T-helper 22 cell (primary cell): ENCODE measurements at places on chromosomes 2 and 18.

DNA sequence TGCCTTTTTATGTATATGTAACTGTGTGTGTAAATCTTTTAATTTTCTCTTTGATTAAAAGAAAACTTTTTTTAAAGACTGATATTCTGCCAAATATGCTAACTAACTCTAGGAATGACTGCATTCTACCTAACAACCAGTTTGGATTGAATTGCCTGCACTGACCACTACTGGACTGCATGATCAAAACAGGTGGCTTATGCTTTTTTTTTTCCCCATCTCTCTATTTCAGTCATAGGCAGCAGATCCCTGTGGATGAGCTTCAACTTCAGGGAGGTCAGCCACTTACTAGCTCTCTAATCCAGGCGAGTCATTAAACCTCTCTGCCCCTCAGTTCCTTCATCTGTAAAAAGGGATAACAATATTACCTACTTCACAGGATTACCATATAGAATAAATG is 138.6 kb upstream of the SERTAD2 start:
- DNase-seq, result no peak

GRCh38 chr2:43837831-43838559 is 644 bp downstream of the ABCG5 start:
- DNase-seq, result no peak

- no peak for DNase-seq
Observed at GRCh38 chr18:42850174-42851083, 265.1 kb downstream of the RIT2 start.

- no peak for DNase-seq
Observed at GRCh38 chr18:328928-329327, 61.1 kb upstream of the THOC1 start.

DNA sequence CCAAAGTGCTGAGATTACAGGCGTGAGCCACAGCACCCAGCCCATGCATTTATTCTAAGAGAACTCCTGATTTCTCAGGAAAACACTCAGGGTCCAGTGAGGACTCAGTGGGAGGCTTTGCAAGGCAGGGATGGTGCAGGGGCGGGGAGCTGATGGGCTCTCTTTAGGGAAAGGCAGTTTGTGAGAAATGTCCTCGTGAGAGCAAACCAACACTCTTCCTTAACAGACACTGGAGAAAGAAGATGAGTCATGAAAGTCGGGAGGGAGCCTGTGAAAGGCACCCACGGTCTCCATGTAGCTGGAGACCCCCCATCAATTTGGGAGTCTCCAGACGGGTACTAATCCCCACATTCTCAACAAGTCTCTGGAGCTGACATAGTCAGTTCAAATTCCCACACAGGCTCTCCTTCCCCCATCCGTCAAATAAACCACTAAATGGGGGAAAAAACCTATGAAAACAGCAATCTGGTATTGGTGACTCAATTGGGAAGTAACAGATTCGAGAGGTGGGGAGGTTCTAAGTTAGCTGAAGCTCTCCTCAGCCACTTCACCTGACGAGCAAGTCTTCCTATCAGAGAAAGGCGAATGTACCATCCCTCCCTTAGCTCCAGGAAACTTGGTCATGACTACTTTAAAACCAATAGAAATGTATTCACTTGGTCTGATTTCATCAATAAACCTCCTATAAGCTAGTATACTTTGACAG is 11.0 kb upstream of the CREG2 start:
- no peak for DNase-seq

DNA sequence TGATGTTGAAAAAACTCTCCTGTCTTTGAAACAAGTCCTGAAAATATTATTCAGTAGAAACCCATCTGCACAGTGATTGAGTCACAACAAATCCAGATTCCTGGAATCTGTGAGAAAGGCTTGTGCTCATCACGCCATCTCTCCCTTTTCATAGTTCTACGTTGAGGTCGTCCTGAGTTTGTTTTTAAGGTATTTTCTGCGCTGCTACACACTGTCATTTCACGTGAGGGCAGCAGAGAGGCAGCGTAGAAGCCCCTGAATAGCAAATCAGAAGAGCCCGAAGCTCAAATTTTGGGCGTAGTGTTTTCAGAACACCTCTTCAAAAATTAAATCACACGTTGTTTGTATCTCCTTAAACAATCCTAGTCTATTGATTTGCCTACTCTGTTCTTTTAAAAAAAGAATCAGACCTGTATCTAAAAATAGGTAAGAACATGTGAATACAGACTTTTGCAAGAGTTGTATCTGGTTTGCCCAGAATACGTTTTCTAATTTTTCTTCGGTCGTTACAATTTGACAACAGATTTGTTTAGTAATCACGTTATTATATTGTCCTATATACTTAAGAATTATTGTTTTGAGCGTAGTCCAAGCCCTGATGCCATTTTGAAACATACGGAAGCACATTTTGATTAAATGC is 61.6 kb upstream of the SLC38A11 start:
- DNase-seq, result no peak
